ENCODE measurements at places on chromosomes 12 and 14.

GRCh38 chr14:79438696-79439342 lies 772.5 kb downstream of the DIO2 start:
- DNase-seq, result no peak

DNA sequence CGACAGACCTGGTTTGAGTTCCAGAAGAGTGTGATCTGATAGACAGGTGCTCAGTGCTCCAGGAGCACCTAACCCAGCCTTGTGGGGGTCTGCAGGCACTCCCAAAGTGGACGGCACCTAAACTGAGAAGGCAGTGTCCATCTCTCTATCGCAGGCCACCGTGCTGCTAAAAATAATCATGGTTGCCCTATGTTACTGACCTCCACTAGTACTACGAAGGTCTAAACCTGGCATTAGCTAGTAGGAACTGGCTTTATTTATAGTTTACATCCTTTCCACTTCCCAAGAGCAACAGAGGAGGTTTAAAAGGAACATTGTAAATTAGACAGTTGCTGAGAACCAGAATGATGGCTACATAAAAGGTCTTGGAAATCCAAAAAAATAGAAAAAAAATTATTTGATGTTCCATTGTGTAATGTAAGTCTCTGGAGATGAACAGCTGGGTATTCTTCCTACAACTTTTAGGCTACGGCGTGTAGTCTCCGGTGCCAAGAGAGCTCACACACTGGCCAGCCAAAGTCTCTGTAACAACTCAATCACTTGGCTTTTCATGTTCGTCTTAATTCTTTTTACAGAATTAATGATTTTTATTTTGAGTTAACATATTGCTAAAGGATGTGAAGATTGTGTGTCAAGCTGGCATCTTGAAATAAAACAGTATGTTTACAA lies 27.3 kb downstream of the PPFIBP1 start:
- no peak for DNase-seq

- no peak for DNase-seq
Measured at GRCh38 chr12:57270966-57271470, 20.0 kb upstream of the STAC3 start.

GRCh38 chr14:93954900-93955849 lies 21.2 kb downstream of the ASB2 start:
- DNase-seq, result no peak

DNA sequence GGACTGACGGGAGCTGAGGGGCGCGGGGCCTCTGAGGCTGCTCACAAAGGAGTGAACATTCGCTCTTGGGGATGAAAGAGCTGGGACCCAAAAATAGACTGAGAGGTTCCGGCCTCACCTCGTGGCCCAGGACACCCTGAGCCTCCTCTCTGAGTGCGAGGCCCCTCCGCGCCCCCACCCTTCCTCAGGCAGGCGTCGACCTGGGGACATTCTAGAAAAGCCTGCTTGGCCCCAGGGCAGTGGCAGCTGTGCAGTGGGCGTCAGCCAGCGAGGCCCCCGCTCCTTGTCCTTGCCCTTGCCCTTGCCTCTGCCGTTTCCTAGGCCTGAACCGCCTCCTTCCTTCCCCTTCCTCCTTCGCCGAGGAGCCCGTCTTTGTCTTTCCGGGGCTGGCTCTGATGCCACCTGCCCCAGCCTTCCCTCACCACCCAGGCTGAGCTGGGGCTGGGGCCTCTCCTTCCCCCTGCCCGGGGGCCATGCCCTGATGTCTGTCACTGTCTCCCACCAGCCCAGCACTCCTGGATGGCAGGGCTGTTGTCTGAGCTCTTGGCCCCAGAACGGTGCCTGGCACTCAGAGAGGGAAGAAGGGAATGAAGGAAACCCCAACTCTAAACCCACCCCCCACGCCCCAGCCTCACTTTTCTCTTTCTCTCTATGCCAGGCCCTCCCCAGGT lies 208.2 kb upstream of the RTL1 start:
- DNase-seq, result no peak

DNA sequence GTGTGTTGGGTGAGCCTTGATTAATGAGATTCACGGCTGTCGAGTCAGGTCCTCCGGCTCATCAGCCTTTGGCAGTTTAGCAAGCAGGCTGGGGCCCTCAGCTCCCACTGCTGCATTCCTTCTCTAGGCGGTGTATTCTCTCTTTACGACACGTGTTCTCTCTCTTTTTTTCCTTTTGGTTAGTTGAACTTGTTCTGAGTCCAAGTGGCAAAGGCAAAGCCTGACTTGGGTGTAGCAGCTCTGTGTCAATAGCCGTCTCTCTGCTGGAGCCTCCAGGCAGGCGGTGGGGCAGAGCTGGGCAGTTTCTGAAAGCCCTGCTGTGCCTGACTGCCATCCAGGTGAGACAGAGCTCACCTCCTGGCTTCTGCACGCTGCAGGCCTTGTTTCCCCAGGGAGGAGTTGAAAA lies 46.6 kb downstream of the SUSD6 start:
- DNase-seq, result no peak

GRCh38 chr14:103738166-103738565 lies 22.6 kb downstream of the ZFYVE21 start:
- no peak for DNase-seq

DNA sequence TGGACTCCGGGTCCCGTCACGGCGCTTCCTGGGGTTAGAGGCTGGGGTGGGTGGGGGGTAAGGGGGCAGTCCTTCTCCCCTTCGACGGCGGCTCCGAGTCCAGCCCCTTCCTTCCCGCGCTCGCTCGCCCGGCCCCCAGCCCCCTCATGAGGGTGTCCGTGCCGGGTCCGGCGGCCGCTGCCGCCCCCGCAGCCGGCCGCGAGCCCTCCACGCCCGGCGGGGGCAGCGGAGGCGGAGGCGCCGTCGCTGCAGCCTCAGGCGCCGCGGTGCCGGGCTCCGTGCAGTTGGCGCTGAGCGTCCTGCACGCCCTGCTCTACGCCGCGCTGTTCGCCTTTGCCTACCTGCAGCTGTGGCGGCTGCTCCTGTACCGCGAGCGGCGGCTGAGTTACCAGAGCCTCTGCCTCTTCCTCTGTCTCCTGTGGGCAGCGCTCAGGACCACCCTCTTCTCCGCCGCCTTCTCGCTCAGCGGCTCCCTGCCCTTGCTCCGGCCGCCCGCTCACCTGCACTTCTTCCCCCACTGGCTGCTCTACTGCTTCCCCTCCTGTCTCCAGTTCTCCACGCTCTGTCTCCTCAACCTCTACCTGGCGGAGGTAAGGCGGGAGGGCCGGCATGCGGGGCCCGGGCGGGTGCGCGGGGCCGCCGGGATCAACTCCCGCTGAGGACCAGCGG lies 500 bp downstream of the GPR137C start:
- peak; percentile 11 for DNase-seq

DNA sequence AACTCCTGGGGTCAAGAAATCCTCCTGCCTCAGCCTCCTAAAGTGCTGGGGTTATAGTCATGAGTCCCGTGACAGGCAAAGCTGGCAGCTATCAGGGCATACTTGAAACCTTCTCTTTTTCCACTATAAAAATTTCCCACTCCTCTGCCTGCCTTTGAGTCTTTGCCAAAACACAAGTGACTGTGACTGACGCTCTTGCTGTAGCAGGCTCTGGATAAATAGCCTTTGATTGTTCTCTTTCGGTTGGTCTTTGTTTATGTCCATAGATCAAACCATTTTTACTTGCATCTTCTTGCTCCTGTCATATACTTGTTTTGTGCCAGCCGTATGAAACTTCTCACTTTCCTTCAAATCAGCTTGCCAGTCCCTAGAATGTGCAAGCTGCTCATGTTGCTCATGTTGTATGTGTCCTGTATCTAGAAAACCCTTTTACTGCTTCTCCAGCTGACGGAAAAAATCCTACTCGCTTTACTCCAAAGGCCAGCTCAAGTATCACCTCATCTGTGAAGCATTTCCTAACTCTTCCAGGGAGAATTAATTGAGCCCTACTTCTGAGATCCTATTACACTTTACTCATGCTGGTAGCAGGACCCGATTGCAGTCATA lies 73.1 kb downstream of the RESF1 start:
- no peak for DNase-seq

- no peak for DNase-seq
Measured at GRCh38 chr14:74663884-74664283, 49.0 kb downstream of the AREL1 start.

DNA sequence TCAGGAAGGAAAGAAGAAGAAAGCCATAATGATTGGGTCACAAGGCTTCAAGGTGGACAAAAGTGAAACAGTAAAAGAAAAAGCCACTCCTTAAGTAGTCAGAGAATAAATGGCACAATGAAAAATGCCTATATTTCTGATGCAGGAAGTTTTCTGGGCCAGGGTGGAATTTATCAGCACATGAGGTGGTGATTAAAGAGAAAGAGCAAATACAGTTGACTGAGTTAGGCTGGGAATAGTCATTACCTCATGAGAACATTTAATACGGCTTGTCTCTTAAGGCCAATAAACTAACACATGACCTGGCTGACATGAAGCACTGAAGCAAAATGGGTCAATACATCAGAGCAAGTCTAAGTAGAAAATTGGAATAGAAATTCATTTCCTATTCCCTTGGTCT lies 499.7 kb downstream of the TMTC2 start:
- DNase-seq, result no peak

- no peak for DNase-seq
Measured at GRCh38 chr14:97077253-97077653, 280.1 kb downstream of the VRK1 start.

DNA sequence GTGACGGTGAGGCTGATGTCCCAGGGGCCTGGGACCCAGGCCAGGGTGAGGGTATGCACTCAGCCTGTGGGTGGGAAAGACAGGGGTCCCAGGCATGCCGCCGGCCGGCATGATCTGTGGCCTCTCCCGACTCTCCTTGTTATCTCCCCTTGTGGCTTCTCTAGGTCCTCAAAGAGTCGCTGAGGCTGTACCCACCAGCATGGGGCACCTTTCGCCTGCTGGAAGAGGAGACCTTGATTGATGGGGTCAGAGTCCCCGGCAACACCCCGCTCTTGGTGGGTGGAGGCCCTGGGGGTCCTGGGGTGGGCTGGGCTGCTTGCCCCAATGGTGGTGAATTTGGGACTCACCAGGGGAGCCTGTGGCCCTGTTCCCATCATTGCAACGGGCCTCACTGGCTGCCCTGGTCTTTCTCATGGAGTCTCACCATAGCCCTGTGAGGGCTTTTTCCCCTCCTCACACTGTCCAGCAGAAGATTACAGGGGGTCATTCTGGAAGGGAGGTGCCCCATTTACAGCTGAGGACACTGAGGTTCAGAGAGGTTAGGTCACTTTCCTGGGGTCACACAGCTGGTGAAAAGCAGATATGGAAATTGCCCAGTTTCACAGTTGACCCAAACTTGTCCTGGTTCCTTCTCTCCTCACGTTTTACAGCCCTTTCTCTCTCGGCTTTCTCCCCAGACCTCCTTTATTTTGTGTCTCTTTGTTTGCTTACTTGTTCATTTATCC lies 37.9 kb downstream of the CYP46A1 start:
- no peak for DNase-seq

DNA sequence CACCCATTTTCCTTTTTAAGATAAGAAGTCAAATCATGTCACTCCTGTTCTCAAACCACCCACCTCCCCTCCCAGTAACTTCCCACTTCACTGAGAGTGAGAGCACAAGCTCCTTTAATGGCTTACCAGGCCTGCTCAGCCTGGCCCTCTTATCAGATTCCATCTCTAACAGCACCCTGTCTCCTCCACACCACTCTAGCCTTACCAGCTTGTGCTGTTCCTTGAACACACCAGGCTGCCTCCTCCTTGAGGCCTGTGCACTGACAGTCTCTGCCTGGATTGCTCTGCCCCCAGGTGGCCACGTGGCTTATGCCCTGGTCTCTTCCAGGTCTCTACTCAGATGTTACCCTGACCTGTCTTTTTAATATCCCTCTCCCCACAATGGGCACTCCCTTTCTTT lies 40.1 kb upstream of the EVL start:
- no peak for DNase-seq

DNA sequence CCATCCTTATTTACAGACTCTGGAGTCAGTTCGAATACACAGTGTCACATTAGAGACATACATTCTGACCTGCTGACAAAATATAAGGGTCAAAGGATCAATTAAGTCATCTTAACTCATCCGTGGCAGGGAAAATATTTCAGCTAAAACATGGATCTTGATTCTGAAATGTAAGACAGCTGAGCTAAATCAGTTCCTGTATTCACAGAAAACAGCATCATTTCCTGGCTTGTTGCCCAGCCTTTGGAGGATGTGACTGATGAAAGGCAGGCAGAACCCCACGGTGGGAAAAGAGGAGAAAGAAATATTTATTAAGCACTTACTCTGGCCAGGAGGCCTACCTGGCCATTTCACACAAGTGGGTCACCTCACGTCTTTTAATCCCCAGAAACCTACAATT lies 101.9 kb downstream of the GAS2L3 start:
- no peak for DNase-seq

GRCh38 chr12:132617822-132618682 lies 524 bp upstream of the P2RX2 start:
- no peak for DNase-seq
